GM03348 (cell line): ENCODE measurements at places on chromosomes 11 and 22.

- no peak for DNase-seq
Observed at GRCh38 chr22:47197773-47198500, 435.5 kb downstream of the TBC1D22A start.

DNA sequence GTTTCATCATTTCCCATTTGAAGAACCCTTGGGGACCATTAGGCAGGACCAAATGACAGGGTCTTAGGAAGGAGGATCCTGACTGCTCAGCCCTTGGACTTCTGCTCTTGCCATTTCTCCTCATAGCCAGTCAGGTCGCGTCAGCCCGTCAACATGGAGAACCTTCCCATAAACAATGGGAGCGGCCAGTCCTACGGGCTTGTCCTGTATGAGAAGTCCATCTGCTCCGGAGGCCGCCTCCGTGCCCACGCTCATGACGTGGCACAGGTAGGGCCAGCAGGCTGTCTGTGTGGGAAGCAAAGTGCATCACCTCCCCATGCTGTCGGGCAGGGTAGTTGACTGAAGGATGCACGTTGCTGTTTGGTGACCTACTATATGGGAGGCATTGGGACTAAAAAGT lies 19.6 kb upstream of the GLB1L2 start:
- DNase-seq = no peak

DNA sequence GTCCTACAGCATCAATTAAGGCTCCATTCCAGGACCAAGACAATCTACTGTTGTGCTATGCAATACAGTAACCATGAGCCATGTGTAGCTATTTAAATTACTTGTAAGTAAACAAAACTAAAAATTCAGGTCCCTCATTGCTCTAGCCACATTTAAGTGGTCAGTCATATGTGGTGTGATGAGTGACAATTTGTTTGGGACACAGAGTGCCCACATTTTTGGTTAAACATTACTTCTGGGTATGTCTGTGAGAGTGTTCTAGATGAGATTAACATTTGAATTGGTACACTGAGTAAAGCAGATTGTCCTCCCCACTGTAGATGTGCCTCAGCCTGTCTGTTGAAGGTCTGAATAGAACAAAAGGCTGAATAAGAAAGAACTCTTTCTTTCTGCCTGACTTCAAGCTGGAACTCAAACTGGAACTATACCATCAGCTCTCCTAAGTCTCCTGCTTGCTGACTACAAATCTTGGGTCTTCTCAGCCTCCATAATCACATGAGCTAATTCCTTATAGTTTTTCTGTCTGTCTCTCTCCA lies 15.8 kb downstream of the KBTBD3 start:
- DNase-seq = no peak

DNA sequence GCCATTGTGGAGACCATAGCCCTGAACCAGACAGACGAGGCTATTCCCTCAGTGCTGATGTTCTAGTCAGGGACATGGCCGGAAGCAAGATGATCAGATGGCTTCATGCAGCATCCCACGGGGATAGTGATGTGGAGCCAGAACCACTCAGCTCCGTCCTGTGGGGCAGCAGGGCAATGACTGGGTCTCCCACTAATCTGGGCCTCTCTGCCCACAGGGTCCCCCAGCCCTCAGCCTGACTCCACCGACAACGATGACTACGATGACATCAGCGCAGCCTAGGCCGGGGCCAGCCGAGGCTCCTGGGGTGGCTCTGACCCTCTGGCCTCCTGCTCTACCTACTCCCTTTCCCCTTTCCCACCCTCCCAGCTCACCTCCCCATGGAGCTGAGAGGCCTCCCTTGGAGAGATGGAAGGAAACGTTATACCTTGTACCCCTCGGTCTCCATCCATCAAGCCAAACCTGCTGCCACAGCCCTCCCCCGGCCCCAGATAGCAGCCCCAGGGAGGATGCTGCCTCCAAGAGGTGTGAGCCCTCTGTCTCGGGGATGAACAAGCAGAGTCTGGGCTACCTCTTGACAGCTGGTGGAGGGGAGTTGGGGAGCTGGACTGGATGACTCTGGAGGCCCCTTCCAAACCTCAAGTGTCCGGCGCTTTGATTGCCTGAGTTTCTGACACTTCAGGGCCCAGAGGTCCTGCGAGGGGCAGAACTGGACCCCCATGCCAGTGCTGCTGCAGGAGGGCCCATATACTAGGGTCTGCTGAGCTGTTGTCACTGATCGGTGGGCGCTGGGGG lies 47.8 kb downstream of the CD6 start:
- no peak for DNase-seq

DNA sequence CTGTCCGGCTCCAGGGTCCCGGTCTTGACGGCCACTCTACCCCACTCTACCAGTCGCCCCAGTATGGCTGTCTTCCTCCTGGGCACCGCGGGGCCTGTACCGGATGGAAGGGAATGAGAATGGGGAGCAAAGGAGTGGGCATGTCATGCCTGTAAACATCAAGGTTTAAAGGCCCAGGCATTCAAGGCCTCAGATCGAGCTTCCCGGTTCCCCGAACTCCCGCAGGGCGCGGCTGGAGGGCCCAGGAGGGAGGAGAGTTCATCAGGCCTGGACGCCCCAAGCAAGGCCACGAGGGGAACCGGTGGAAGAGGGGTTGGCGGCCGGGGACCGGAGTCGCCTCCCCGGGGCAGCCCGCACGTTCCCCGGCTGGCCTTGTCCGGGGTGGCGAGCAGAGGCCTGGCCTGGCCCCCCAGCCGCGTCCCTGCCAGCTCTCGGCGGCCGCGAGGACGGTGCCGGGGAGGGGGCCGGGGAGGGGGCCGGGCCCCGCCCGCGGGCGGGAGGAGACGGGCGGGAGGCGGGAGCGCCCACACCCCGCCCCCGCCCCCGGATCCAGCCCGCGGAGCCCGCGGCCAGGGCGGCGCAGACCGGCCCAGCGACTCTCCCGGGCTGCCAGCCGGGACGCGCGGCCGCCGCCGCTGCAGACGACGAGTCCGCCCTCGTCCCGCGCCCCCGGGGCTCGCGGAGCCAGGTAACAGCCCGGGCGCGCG lies at the start of gene CDC42EP1:
CDC42EP1 (plus strand) TSS at position 580 of the 707 bp plus-strand sequence. CDS start 5,870 bp downstream, outside the sequence.
- peak; percentile 92 for DNase-seq

- DNase-seq = no peak
Observed at GRCh38 chr11:16879690-16880089, 134.5 kb downstream of the PLEKHA7 start.

GRCh38 chr11:61594907-61595257 lies 14.0 kb upstream of the SYT7 start:
- DNase-seq = no peak

DNA sequence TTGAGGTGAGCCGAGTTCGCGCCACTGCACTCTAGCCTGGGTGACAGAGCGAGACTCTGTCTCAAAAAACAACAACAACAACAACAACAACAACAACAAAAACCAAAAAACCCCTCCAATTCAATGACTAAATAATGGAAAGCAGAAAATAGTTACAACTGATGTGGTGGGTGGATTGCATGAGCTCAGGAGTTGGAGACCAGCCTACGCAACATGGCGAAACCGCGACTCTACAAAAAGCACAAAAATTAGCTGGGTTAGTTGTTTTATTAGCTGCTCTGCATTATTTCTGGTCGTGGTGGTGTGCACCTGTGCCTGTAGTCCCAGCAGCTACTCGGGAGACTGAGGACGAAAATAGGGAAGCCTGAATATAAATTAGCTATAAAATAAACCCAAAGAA lies 2.6 kb upstream of the PATL1 start:
- DNase-seq = no peak

- no peak for DNase-seq
Observed at GRCh38 chr11:78812513-78813293, 238.0 kb upstream of the NARS2 start.

GRCh38 chr22:45203150-45203951 lies 37.3 kb downstream of the KIAA0930 start:
- DNase-seq = no peak

DNA sequence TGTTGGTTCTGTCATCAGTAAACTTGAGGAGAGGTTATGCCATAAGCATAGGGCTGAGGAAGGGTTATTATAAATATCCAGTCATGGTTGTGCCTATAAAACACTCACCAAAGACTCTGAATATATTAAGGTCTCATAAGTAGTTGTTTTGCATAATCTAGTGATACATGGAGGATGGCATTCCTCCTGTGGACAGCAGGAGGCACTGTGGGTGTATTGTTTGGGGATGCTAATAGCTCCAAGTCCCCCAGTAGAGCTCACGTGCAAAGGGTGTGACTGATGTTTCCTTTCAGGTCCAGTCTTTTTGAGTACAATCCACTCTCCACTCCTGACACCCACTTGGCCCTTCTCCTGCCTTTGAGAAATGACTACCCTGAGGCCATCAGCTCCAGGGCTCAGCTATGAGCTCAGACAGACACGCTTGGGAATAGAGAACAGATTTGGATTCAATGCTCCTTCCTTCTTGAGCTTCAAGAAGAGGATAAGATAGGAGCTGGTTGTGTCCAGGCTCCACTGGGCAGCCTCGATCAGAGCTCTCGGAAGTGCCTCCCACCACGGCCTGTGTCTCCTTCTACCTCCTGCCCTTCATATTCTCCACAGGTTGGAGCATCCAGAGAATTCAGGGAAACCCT lies 85.2 kb upstream of the IGLL5 start:
- no peak for DNase-seq

DNA sequence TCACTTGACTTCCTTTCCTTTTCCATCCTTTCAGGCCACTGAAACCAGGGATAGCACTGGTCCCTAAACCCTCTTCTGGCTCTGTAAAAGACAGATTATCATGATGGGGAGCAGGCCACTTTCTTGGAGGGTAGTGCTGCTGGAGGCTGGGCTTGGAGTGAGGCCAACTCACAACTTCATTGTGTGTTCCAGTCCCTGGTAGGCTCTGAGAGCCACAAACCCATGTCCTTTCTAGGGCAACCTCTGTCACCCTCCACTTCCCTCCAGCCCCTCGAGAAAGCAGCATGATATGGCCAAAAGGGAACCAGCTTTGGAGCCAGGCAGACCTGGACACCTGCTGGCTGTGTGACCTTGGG lies 2.3 kb downstream of the TKFC start:
- no peak for DNase-seq

- DNase-seq = no peak
Observed at GRCh38 chr22:24985826-24986214, 33.3 kb downstream of the KIAA1671 start.

GRCh38 chr11:107882095-107882820 lies 23.7 kb upstream of the SLC35F2 start:
- no peak for DNase-seq

GRCh38 chr22:20863366-20863765 lies 4.6 kb downstream of the SNAP29 start:
- no peak for DNase-seq

GRCh38 chr11:118763041-118763440 lies 27.9 kb downstream of the DDX6 start:
- peak; percentile 8 for DNase-seq

DNA sequence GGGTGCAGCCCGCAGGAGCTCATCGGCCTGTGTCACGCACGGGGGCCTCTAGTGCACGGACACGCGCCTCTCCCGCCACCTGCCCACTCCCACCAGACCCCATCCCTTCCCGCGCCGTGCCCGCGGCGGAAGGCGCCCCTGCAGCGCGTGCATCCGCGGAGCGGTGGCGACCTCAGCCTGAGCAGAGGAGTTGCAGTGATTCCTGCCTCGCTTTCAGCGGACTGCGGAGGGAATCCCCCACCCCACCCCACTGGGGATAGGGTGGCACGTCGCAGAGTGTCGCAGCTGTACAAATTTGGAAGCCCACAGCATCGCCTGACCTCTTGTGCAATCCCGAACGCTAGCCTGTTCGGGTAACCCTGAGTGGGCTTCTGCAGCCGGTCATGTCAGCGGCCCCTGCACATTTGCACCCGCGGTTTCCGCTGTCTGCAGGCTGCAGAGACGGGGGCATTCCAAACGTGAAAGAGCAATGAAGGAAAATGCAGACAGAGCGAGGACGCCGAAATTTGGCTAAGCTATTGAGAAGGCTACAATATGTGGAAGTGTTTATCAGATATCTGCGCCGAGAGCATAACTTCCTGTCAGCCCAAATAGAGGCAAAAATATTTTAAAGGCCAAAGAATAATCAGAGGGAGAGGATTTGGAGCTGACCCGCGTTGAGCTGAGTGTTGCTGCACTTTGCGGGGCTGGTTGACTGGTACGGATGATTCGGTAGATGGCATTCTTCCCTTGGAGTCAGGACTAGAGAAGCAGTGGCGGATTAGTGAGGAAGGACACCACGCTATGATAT lies 617 bp upstream of the ARHGAP20 start:
- DNase-seq = peak; percentile 24

DNA sequence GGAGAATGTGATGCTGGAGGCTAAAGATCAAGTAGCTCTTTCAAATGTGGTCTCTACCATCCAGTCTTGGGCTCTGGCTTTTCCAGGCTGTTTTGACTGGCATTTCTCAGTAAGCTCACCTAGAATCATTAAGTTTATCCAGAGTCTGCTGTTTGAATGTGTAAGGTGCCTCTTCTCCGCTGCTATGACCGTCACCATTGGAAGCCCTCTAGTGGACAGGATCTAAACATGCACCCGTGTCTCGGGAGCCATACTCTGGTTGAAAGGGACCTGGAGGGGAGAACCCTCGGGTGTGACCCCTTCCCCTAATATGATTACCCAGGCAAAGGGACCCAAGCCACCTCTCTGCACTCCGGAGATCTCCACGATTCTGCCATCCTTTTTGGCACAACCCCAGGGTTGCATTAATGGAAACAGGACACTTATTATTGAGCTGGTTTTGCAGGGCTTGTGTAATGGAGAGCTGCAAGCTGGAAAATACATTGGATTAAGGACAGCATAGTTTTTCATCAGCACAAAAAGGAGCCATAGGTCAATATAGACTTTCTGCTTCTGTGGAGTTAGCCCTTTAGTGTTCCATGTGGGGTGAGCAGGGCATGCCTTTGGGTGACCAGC lies 191.0 kb upstream of the LARGE1 start:
- DNase-seq = peak; percentile 69

DNA sequence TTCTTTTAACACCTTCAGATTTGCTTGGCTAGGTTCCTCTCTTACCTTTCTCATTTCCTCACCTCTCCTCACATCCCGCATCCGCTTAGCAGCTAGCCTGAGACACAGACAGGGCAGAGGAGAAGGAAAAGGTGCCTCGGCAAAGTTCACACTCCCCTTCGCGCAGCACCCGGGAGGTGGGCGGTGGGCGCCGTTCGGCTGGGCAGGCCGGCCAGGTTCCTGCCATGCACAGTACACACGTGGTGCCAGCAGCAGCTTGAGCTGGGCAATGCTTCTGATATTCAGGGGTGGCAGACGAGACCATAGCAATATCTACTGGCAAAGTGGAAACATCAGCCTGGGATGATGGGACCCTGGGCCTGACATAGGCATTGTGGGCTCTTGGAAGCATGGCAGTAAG lies 3.3 kb downstream of the NTM start:
- DNase-seq = no peak

DNA sequence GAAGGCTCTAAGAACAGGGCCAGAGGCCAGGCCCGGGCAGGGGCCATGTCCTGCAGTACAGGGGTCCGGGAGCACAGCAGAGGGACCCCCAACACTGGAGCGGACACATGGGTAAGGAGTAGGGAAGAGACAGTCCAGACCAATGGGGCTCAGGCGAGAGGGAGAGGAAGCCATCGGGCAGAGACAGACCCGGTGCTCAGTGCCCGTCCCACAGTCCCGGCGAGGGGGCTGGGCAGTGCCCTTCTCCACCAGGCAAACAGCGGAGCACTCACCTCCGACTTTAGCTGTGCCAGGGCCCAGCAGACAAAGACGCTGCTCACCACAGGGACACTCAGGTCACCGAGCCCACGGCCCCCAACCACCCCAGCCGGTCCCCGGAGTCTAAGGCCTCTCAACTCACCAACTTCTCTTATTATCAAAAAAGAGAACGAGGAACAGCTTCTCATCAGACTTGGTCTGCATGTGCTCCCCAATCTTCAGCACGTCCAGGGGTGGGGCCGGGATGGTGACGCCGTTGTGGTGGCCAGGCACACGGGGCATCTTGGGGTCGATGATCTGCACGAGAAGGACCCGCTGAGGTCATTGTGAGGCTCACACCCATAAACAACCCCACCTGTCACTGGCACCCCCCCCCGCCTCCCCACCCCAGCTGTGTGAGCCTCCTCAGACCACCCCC lies 52.3 kb downstream of the BRD1 start:
- no peak for DNase-seq
